ENCODE measurements at places on chromosomes 1 and 21.

DNA sequence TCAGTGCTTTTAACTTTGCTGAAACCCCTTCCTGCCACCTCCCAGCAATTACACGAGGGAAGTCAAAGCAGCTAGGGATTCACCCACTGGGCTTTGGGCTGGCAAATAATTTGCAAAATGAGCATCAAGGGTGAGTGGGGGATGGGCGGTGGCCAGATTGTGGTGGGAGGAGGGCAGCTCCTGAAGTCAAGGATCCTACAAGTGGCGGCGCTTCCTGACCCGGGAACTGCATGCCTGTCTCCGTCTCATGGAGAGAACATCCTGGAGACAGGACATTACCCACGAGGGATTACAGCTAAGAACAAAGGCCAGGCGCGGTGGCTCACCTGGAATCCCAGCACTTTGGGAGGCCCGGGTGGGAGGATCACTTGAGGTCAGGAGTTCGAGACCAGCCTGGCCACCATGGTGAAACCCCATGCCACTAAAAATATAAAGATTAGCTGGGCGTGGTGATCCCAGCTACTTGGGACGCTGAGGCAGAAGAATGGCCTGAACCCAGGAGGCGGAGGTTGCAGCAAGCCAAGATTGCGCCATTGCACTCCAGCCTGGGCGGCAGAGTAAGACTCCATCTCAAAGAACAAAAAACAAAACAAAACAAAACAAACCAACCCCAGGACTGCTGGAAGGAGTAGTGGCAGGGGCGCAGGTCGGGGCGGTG lies 12.9 kb downstream of the TTC34 start:
- no peak for DNase-seq
- peaks cover 2% of the 10 kb centered on the region for H3K4me1 ChIP-seq
- no peaks in the 10 kb centered on the region for H3K36me3 ChIP-seq
- H3K4me3 ChIP-seq = no peak overlapping the region

GRCh38 chr1:226512076-226512728 lies 36.4 kb upstream of the STUM start:
- H3K36me3 ChIP-seq = no peaks in the 10 kb centered on the region
- DNase-seq = no peak
- no peak overlapping the region for H3K27ac ChIP-seq
- H3K4me1 ChIP-seq = no peaks in the 10 kb centered on the region
- H3K4me3 ChIP-seq = no peak overlapping the region

DNA sequence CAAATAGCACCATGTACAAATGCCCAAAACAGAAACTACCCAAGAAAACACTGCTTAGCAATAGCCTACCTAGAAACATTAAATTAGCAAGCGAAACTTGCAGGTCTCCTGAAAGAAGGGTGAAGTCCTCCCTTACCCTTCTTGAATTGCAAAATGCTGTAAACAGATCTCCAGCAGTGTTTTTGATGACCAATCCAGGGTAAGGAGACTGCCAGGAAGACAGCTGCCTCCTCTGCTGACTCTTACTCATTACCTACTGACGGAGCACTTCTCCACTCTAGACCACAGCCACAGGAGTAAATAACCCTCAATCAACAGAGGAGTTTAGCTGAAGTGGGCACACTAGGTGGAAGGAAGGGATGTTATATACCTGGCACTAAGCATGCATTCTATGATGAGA lies 32.2 kb upstream of the GADD45A start:
- peaks cover 5% of the 10 kb centered on the region for H3K4me1 ChIP-seq
- H3K27ac ChIP-seq = no peak overlapping the region
- no peak for DNase-seq

- no peak for DNase-seq
- no peak overlapping the region for H3K4me3 ChIP-seq
- H3K27ac ChIP-seq = peak overlapping the region; percentile 87
- peaks cover 69% of the 10 kb centered on the region for H3K4me1 ChIP-seq
These were observed 17.8 kb downstream of the ABCG1 start for GRCh38 chr21:42236693-42237092.

- no peak for DNase-seq
- peaks cover 17% of the 10 kb centered on the region for H3K27me3 ChIP-seq
- no peaks in the 10 kb centered on the region for H3K36me3 ChIP-seq
- no peaks in the 10 kb centered on the region for H3K4me1 ChIP-seq
- no peak overlapping the region for H3K27ac ChIP-seq
These were observed 41.5 kb upstream of the TSNAX start for GRCh38 chr1:231487019-231487418.

DNA sequence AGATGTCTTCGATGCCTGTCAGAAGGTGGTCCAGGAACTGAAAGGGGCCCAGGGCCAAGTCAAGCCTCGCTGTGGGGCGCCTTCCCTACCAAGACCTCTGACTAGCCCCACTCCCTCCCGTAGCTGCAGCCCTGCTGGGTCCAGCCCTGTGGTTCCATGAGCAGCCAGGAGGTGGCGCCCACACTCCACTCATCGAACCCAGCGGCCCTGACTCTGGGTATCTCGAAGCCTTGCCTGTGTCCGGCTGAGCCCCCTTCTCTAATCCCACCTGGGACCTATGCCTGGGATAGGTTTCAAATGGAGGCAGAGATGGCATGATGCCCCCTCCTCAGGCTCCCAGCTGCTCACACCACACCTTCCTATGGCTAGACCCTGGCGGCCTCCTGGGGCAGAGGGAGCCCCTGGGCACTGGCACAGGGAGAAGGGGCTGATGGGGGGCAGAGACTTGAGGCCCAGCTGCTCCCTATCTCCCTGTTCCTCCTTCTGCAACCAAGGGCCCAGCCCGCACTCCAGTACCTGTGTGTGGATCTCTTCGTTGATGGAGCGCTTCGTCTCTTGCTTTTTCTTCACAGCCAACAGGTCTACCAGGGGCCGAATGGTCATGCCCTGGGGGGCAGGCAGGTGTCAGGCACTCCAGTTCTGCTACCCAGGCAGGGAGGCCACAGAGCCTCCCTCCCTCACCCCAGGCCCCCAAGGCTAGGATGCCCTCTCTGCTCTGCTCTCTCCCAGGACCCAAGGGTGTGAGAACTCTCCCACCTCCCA lies 52.0 kb downstream of the SLC9A1 start:
- peaks cover 15% of the 10 kb centered on the region for H3K36me3 ChIP-seq
- peaks cover 24% of the 10 kb centered on the region for H3K4me1 ChIP-seq
- H3K27me3 ChIP-seq = no peaks in the 10 kb centered on the region
- peak; percentile 76 for DNase-seq
- no peak overlapping the region for H3K4me3 ChIP-seq

Data from activated naive CD8-positive, alpha-beta T cell treated with anti-CD3 and anti-CD28 coated beads for 36 hours (primary cell).